Heart left ventricle (tissue), 16 donors: ENCODE measurements at places on chromosomes 6 and 20. TPM values are rescaled to one million over a fixed set of nuclear protein-coding genes. Genes with fewer than 3 reads are reported as not detected.

- no peak for DNase-seq
Measured at GRCh38 chr6:73548458-73549446, 27.9 kb upstream of the EEF1A1 start.

DNA sequence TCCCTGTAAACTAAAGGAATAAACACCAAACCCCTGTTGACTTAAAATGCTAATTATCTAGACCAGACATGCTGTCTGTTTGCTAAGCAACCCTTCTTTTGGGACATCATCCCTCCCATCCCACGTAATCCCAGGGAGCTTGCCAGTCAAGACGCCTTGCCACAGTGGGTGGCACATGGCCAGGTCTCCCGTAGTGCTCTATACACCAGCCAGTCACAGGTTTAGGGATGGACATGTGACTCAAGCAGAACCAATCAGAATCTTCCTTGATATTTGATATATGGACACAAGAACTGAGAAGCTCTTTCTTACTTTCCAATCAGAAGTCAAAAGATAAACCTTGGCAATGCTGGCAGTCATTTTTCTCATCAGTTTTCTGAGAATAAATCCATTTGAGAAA lies 60.0 kb downstream of the CNKSR3 start:
- DNase-seq: no peak

- no peak for DNase-seq
Measured at GRCh38 chr20:530321-530720, 13.3 kb downstream of the CSNK2A1 start.

GRCh38 chr6:136969433-136969832 lies 47.3 kb downstream of the SLC35D3 start:
- no peak for DNase-seq

GRCh38 chr6:150029749-150030148 lies 4.4 kb upstream of the RAET1L start:
- DNase-seq: no peak

COX4I2 gene
- 7.6 TPM for total RNA-seq

HLA-DOA gene
- 1.5 TPM for total RNA-seq
